ENCODE measurements at places on chromosomes 11 and 22. TPM values are rescaled to one million over a fixed set of nuclear protein-coding genes. Genes with fewer than 3 reads are reported as not detected.

The CDC42BPG gene
- 0.66 TPM for total RNA-seq

The C22orf42 gene
- total RNA-seq, result not detected

The MUC2 gene
- total RNA-seq, result not detected

The KRTAP5-11 gene
- total RNA-seq, result not detected

The NAALADL1 gene
- total RNA-seq, result 10.8 TPM

The PATE2 gene
- total RNA-seq, result not detected

The NAALAD2 gene
- not detected for total RNA-seq

The RELT gene
- total RNA-seq, result 23.4 TPM
